Renal cortical epithelial cell (primary cell): ENCODE measurements at places on chromosomes 1 and 21.

DNA sequence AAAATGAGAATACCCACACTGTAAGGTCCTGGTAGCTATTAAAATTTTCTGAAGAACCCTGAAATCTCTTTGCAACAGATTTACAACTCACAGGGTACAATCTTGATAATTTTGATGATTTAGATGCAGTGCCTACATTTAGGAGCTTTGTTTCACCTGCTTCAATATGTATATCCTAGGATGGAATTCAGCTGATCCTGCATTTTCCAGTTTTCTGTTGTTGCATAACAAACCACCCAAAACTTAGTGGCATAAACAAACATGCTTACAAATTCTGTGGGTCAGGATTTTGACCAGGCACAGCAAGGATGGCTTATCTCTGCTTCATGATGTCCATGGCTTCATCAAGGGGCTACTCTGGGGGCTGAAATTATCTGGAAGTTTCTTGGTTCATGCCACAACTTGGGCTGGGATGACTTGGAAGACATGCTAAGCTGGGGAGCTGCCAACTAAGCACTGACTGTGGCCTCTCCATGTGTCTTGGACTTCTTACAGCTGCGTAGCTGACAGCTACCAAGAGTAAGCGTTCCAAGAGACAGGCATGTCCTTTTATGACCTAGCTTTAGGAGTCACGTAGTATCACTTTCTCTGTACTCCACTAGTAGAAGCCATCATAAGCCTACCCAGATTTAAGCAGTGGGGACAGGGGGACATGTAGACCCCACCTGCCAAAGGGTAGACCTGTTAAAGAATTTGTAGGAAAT is 108.5 kb downstream of the CACHD1 start:
- DNase-seq = no peak

DNA sequence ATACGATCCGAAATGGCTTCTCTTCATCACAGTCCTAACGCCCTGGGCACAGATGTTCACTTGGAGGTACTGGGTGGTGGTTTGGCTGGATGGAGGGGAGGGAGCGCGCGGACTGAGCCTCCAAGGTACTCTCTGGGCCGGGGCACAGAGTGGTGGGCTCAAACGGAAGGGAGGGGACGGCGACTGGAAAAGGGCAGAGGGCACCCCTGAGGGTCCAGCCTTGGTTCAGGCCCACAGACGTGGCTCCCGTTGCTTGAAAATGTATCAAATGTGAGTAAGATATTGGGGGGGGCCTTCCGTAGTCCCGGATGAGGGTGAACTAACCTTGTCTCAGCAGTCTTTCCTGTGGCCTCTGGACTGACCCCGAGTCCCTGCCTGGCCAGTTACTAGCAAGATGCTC is 463 bp downstream of the IL12RB2 start:
- DNase-seq = no peak

- no peak for DNase-seq
These were observed 395.8 kb upstream of the VAMP3 start for GRCh38 chr1:7375329-7375728.

DNA sequence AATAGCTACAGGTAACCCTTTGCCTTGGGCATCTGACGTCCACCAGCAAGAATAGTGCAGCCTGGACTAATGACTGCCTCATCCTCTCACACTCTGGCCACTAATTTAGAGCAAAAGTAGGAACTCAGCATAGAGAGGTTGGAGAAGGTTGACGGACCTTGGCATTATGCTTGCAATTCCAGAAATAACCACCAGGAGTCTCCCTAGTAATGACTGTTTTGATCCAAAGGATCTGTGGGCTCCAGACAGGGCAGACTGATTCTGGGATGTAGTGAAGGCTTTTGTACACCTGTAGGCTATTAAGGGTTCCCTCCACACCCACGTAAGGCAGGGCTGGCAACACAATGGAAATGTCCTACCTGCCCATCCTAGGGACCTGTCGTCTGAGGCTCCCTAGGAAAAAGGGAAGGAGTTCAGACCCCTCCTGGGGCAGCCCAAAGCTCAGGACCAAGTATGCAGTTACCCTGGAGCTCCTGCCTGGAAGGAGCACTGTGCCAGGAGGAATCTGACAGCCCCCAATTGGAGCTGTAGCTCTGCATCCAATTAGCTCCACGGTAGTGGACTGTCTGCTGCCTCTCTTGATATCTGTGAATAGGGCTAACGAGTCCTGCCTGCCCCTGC is 91.0 kb upstream of the TMEM51 start:
- no peak for DNase-seq

- peak; percentile 72 for DNase-seq
These were observed 4.1 kb downstream of the SCCPDH start for GRCh38 chr1:246728311-246728710.

GRCh38 chr1:215043401-215043800 is 39.1 kb upstream of the KCNK2 start:
- DNase-seq = no peak

- no peak for DNase-seq
These were observed 1.5 kb downstream of the RORC start for GRCh38 chr1:151830055-151830454.

DNA sequence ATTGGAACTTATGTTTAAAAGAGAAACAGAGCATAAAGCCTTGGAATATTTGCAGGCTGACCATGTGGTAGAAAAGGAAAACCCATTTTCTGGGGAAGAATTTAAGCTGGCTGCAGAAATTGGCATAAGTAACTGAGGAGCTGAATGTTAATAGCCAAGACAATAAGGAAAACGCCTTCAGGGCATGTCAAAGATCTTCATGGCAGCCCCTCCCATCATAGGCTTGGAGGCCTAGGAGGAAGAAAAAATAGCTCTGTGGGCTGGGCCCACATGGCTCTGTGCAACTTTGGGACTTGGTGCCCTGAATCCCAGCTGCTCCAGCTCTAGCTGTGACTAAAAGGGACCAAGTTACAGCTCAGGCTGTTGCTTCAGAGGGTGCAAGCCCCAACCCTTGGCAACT is 51.5 kb downstream of the CTH start:
- DNase-seq = no peak

GRCh38 chr21:39675993-39676661 is 63.4 kb downstream of the B3GALT5 start:
- DNase-seq = peak; percentile 93

- no peak for DNase-seq
These were observed 379.4 kb downstream of the PLPP3 start for GRCh38 chr1:56199956-56200355.

- DNase-seq = no peak
These were observed 502.2 kb downstream of the PLPP3 start for GRCh38 chr1:56077206-56077605.

DNA sequence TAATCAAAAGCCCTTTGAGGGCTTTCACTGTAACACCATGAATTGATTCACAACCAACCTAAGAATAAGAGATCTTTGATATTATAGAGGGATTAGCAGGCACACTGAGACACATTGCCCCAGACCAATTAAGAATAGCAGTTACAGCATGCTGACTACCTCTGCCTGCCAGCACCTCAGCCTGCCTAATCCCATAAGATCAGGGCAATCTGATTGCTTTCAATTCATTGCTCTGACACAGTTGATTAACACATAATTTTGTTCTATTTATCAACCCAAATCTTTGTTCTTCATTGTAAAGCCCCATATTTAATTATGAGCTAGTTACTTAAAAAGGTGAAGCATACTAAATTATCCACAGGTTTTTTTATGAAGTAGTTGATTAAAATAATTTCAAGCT is 548.8 kb upstream of the ZP4 start:
- peak; percentile 26 for DNase-seq

DNA sequence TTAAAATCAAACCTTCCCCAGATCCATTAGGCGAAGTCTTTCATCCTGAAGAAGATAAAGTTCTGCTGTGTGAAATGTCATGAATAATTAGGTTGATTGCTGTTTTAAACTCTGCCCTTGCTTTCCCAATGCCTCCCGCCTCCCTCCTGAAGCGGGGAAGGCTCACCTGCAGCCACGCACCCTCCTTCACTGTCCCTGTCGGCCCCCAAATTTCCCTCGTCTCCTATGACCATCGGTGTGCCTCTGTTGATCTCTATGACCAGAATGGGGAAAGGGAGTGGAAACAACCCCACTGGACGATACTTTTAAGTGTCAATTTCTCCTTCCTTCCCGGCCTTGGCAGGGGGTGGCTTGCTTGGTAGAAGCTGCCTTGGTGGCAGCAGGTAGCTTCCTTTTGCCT is 35.1 kb downstream of the LHX4 start:
- DNase-seq = no peak

DNA sequence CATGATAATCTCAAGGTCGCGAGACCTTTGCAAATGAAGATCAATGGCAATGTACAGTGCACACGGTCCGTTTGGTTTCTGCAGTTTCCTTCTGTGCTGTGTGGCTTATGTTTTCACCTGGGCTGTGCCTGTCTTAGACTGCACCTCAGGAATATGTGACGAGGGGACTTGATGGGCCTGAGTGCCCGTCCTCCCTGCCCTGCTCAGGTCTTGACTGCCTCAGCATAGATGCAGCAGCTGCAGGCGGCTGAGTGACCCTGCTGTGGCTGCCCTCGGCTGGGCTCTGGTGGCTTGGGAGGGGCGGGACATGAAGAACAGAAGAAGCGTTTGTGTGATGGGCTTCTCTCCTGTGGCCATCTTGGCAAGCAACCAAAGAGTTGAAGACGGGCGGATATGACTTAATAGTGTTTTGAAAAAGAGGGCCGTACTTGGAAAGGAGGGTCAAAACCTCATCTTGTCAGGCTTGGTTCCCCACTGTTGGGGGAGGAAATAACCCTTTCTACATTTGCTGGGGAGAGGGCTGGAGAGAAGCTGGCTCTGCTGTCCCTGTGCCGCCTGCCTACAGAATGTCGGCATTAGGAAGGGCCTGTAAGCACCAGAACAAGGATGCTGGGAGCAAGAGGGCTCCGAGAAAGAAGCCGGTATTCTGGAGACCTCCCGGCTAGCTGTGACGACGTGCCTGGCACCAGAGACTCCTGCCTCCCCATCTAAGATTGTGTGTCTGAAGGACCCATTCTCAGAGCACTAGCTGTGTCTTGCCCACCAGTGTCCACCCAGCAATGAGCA is 7.1 kb downstream of the MYBPHL start:
- no peak for DNase-seq

DNA sequence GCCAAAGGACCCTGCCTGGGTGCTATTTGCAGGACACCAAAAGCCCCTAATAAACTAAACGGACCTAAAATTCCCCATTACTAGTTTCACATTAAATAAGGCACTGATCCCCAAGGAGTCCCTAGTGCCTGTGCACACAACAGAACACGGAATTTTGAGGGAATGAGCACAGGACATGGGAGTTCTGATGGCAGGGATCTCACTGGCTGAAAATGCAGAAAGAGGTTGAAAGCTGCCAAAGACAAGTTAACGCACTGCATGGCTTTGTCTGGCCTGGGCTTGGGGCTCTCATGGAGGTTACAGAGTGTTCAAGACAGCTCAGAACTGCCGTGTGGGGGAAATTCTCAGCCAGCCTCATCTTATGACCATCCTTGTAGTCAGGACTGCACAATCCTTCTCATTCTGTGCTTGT is 15.6 kb upstream of the ATP1B1 start:
- no peak for DNase-seq

GRCh38 chr1:183310753-183311479 is 107.3 kb downstream of the NMNAT2 start:
- peak; percentile 91 for DNase-seq

GRCh38 chr1:54301497-54301896 is 101.5 kb downstream of the MRPL37 start:
- DNase-seq = no peak

DNA sequence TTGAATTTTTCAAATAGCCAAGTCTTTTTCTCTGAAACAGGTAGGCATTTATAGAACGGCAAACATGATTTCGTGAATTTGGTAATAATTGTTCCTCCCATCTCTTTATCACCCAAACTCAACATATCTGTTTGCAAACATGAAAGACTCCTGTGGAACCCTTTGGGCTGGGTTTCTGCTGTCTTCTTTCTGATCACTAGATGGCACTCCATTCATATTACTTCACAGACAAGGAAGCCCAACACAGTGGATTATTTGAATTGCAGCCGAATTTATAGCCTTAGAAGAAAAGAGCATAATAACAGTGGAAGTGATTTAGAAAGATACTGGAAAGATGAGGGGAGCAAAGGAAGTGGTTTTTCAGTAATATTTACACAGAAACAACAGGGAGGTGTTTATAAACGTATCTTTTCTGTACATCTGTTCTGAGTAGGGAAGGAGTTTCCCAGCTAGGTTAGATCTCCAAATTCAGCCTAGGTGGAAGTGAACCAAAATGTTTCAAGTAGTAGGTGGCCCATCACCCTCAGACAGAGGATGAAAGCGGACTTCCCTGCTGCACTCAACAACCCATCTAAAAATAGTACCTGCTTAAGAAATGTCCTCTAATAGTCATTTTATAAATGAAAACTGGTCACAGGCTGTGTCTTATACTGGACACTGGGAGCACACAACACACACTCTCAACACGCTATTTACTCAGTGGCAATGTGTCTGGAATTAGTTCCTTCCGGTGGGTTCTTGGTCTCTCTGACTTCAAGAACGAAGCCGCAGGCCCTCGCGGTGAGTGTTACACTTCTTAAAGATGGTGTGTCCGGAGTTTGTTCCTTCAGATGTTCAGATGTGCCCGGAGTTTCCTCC is 67.6 kb downstream of the MAP3K21 start:
- peak; percentile 72 for DNase-seq

GRCh38 chr21:42533306-42533962 is 19.8 kb downstream of the SLC37A1 start:
- DNase-seq = no peak

DNA sequence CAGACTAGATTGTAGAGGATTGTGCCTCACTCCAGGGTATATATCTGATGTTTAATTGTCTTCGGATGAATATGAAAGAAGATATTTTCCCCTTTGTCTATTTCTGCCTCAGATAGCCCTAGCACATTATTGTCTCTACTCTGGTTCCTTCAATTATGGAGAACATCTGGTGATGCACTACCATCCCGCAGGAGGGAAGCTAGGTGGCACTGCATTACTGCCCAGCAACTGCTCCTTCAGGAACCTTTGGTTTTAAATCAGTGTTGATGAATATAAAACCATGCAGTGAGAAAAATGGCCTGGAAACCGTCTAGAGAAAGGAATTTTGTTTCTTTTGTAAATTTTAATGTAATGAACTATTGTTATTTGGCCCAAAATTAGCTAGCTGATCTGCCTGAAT is 68.5 kb downstream of the GPR88 start:
- DNase-seq = peak; percentile 83

DNA sequence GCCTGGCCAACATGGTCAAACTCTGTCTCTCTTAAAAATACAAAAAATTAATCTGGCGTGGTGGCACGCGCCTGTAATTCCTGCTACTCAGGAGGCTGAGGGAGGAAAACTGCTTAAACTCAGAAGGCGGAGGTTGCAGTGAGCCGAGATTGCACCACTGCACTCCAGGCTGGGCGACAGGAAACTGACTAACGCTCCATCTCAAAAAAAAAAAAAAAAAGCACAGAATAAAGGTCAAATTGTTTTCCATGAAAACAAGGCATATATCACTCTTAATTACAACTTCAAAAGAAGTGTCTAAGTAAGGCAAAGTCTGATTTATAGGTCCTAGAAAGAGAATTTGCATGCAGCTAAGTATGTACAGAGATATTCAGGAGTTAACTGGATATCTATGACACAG is 25.6 kb downstream of the EYA3 start:
- DNase-seq = peak; percentile 45
